ENCODE measurements at places on chromosomes 6 and 20.

GRCh38 chr6:18388942-18389341 lies 1.8 kb downstream of the RNF144B start:
- no peak for DNase-seq

GRCh38 chr20:63361519-63362435 lies 628 bp upstream of the CHRNA4 start:
- DNase-seq, result no peak

- DNase-seq, result no peak
Observed at GRCh38 chr20:10781526-10781925, 107.7 kb upstream of the JAG1 start.

DNA sequence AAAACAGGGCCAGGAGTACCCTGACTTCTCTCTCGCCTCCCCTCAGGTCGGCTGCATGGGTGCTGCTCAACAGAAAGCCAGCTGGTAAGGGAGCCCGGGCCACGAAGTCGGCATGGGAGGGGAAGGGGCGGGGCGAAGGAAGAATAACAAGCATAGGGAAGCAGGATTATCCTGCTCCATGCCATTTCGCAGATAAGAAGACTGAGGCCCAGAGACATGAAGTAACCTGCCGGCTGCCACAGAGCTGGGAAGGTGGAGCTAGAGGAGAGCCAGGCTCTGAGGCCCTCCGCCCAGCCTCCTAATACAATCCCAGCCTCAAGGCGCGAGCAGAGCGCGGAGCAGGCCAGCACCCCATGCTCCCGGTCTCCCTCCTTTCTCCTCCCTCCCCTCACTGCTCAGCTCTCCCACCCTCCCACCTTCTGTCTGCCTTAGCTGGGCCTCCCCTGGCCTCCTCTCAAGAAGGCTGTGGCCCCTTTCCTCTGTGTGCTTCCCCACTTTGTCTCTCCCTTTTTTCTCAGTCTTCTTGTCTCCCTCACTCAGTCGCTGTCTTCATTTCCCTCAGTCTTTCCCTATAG lies 13.2 kb upstream of the HMGA1 start:
- no peak for DNase-seq

- DNase-seq, result no peak
Observed at GRCh38 chr6:44119704-44120262, 7.5 kb downstream of the MRPL14 start.

GRCh38 chr6:154388803-154389202 lies 32.2 kb upstream of the IPCEF1 start:
- no peak for DNase-seq

DNA sequence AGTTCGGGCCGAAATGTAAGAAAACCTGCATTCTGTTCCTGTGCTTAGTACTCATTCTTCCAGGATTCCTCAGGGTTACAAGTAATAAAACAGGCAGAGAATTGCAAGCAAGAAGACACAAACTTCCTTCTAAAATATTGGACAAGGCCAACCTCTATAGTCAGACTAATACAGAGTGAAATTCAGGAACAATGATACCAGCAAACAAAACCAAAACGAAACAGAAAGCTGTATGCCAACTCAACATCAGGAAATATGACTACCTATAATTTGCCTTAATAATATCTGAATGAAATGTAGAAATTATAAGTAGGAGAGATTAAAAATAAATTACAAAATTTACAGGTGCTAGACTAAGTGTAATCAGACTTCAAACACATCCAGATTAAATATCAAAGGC lies 238.8 kb downstream of the HIVEP2 start:
- DNase-seq, result no peak

DNA sequence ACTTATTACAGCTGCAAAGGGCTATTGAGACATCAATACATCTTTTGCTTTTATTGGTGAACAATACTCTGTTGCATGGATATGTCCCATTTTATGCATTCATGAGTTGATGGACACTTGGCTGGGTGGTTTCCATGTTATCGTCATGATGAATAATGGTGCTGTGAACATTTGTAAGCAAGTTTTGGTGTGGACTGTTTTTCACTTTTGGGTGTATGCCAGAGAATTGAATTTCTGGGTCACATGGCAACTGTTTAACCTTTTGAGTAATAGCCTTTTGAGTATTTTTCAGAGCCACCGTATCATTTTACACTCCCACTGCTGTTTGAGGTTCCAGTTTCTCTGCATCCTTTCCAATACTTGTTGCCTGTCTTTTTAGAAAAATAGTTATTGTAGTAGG lies 107.0 kb downstream of the JARID2 start:
- DNase-seq, result no peak

DNA sequence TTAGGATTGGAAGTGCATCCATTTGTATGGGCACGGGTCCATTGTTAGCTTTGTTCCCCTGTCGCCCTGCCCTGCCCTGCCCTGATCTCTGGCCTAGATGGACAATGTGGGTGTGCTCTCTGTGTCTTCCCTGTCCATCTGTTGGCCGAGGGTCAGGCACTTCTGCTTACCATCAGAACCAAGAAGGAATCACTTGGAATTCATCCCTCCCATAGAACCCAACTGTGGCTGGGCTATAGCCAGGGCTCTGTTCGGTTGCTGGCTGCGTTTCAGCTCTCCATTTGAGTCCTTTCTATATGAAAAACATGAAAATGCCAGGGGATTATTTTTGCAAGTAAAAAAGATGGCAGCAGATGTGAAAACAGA lies 26.6 kb upstream of the TULP4 start:
- no peak for DNase-seq
